ENCODE measurements at places on chromosomes 5 and 9.

DNA sequence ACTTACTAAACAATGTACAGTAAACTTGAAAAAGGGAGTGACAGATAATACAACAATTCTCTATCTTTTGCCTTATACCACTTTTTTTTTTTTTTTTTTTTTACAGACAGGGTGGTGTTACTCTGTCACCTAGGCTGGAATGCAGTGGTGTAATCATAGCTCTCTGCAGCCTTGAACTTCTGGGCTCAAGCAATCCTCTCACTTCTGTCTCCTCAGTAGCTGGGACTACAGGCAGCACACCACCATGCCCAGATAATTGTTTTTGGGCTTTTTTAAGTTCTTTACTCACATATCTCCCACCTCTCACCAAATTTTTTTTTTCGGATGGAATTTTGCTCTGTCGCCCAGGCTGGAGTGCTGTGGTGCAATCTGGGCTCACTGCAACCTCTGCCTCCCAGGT, 171.9 kb upstream of the SLC12A2 start:
- DNase-seq = no peak

DNA sequence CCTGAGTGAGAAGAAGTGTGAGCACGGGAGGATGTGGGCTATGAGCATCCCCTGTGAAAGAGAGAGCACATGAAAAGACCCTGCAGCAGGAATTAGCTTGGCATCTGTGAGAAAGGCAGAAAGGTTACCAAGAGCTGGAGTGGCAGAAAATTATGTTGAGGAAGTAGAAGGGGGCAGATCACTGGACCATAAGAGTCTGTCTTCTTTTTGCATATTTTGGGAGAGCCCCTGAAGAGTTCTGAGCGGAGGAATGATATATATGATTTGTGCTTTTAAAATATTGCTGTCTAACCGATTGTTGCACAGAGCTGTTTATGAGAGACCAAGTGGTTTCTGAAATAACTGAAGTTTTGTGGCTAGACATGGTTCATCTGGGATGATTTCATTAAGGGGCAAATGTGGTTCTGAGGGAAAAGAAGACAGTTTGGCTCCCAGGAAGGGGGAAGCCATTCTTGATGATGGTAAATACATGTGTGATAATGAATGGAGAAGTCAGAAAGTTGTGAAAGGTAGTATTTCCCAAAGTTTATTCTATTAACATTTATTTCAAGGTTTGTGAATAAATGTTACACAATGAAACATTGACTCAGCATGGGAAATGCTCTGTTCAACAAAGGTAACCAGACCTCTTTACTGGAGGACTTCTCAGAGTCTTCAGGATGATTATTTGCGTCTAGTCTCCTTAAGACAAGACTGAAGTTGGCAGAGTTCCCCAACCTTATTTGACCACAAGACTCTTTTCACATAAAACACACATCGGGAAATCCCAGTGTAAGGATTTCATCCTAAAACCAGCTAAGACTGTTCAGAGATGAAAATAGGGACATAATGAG, 31.5 kb upstream of the ADRB2 start:
- DNase-seq = no peak

DNA sequence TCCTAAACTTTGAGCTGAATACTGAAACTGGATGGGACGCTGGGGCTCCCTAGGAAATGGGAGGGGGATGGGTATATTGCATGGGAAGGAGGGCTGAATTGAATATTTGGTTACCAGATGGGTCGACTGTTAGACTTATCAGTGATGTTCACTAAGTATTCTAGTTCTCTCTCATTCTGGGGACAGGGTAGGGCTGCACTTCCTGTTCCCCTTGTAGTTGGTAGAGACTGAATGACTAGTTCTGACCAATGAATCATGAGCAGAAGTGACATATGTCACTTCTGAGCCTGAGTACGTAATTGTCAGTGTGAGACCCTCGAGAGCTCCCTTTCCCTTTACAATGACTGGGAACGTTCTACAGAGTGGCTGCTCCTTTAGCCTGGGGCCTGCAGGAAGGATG, 55.5 kb upstream of the DMRT1 start:
- DNase-seq = no peak

- no peak for DNase-seq
Observed at GRCh38 chr9:33437898-33438297, 9.5 kb downstream of the AQP3 start.

- no peak for DNase-seq
Observed at GRCh38 chr9:121727295-121728020, 76.0 kb downstream of the DAB2IP start.

DNA sequence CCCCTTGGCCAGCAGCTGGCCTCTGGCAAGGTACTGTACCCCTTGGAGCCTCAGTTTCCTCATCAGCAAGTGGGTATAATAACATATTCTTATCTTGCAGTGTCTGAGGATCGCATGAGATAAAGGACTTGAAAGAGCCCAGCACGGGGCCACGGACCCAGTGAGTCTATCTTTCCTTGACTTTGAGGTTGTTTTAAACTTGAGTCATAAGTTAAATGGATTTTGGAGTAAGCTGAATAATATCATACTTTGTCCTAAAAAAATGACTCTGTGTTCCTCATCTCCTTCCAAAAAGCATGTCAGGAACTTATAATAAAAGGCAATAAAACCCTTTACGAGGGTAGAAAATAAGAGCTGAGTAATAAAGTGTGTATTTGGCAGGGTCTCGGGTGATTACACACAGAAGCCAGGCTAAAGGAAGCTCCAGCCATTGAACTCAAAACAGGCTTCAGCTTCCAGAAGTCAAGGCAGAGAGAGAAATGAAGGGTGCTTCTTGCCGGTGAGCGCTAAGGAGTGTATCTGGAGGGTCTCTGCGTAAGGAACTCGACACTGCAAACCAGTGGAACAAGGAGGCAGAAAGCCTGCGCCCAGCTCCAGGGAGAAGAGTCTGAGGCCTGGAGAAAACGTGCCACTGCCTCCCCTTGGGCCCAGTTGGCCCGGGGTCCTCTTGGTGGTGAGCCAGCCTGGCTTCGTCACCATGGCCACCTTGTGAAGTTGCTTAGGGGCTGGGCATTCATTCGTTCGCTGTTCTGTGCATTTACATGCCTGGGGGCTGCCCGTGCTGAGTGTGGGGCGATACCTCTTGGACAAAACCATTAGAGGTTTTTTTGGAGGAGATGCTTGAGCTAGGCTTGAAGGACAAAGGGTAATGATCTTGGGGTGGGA, 72.4 kb upstream of the PHYKPL start:
- no peak for DNase-seq

DNA sequence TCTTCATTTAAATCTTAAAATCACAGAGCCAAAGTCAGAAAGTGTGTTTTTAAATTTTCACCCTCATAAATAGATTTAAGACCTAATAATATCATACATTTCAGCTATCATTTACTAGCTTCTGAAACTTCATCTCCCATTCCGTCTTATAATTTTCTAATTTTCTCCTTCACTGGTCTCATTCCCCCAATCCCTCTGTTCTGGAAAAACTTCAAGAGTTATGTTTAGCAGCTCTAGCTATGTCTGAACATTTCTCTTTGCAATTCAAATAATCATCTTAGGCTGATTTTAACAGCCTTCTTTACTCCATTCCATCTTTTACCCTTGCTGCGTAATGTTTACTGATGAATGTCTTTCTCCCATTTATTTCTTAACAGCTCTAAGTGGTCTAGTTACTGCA, 192.4 kb downstream of the SLF1 start:
- no peak for DNase-seq

DNA sequence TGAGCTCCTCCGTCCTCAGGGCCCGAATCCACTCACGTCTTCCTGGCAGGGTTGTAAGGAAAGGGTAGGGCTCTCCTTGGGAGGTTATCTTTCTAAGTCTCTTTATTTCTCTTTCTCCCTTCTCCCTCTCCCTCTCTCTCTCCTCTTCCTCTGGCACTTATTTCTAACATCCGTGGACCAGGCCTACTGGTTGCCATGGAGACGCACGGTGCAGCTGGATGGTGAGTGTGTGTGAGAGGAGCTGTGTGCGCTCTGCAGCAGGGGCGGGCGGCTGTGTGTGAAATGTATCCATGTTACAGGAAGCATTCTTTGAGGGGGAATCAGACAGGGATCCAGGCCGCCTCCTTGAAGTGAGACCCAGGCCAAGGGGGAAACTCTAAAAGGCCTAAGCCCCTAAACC, 32.2 kb downstream of the PCDH1 start:
- DNase-seq = no peak

Measured in activated CD8-positive, alpha-beta memory T cell treated with anti-CD3 and anti-CD28 coated beads for 1 hour (primary cell).